ENCODE measurements at places on chromosomes 2 and 18.

DNA sequence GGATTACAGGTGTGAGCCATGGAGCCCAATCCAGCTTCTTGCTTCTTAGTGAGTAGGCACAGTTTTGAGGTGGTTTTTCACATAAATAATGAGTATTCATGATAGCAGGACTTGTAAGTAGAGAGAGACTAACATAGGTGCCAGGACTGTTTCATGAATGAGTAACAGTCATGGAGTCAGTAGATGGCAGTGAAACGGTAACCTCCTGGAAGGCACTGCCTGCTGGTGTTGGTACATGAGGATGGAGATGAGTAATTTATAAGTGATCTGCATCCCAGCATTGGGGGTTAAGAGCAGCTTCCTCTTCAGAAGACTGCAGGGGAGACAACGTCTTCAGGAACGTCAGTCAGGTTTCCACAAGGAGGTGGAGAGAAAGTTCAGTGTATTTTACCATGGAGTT lies 143.8 kb downstream of the HAUS1 start:
- DNase-seq: no peak

GRCh38 chr2:101479810-101480209 lies 4.9 kb upstream of the RFX8 start:
- DNase-seq: no peak

DNA sequence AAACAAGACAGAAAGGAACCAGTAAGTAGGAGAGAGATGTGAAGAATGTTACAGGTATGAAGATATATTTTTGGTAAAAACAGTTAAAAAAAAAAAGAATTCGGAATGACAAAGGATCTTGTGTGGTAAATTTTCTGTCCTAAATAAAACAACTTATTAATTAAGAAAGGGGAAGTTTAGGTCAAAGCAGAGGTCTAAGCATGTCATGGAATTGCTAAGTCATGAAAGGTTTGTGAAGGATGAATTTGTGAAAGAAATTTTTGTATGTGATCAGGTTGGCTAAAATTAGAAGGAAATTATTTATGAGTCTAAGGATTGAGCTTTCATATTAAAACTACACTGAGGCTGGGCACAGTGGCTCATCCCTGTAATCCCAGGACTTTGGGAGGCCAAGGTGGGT lies 11.1 kb upstream of the ALPG start:
- DNase-seq: no peak

DNA sequence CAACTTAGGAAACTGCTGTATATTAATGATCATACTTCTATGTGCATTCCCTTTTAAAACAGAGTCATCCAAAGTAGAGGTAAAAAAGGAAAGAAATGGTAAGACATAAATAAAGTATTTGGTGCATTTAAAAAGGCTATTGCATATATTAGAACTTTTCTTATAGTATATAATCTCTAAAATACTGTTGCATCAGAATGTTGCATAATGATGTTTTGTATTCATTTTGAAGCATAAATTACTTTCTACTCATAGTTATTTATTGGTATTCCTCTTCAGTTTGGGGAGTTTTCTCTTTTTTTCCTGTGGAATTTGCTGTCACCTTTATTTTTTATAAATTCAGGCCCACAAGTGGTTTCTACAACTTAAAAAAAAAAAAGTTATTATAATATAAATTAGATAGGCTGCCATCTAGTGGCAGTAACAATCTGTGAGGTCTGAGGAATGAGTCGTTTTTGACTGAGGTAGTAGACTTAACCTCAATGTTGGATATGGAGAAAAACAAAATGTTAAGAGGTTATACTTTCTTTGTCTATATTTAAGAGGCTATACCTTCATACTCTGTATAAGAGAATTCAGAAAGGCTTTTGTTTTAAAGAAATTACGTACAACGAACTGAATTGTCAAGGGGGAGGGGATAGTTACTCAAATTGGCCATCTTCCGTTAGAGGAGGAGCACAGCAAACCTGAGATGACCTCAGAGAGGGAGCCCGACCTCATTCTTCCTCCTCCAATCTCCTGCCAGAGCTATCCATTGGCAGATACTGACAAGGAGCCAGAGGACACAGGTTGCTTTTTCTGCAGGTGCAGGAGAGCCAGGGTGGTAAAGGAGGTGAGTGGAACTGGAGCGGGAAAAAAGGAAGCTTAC lies 23.8 kb downstream of the ANKAR start:
- peak; percentile 86 for DNase-seq

GRCh38 chr2:177603181-177603580 lies 210.6 kb downstream of the AGPS start:
- DNase-seq: no peak

- DNase-seq: no peak
These were observed 130.8 kb downstream of the B3GNT2 start for GRCh38 chr2:62326735-62327134.

- no peak for DNase-seq
These were observed 13.5 kb downstream of the ZFP36L2 start for GRCh38 chr2:43212931-43213330.

- DNase-seq: no peak
These were observed 9.5 kb downstream of the SLC1A4 start for GRCh38 chr2:64998658-64999061.

DNA sequence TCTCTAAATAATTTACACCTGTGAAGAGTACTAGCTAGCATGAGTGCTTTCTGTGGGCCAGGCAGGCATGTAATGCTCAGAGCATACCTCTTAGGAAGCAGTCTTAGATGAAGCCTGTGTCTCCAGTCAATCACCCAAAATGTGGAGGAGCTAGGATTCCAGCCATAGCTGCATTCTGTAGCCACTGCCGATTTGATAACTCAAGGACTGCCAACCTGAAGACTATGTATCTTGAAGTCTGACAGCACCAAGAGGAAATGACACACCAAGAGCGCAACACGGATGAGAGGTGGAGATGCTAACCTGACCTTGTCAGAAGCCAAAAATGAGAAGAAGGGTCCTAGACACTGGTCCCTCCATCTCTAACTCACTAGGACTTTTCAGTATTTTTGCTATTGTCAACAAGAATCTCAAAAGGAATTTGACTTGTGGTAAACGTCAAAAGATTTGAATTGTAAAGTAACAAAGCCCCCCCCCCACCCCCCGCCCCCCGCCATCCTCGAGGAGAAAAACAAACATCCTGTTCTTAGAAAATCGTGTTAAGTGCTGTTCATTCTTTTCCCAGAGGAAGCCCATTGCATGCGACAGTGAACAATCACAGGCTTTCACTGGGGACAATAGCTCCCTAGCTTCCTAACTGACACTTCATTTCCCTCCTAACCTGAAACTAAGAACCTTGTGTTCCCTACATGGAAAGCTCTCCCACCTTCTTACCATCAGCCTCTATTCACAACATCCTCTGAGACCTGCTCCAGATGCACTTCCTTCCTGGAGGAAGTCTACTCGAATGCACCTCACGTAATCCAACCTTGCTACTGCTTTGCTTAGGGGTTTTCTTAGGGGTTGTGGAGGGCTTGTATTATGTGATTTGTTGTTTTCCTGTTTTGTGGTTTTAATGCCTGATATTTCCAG lies 14.7 kb downstream of the CDC42EP3 start:
- DNase-seq: peak; percentile 86

GRCh38 chr18:48342581-48342980 lies 66.6 kb downstream of the ZBTB7C start:
- DNase-seq: no peak

DNA sequence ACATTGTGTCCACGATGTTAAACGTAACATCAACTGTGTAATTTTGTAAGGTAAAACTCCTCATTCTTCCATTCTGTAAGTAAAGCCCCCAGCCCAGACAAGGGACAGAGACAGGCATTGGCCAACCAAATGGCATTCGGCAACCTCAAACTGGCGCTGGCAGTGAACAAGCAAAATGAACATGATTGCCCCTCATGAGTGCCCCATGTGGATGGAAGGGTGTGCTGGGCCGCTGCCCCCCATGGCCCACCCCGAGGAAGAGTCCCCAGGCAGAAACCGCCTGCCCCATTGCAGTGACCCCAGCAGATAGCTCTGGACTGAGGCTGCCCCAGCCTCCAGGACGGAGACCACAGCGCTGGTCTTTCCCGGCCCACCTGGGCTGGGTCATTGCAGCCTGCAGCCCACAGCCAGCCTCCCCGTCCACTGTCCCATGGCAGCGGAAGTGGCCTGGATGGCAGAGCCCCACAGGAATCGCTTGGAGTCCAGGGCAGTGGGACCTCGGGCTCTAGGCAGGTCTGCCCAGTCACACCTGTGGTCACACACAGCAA lies 220.2 kb downstream of the HDAC4 start:
- no peak for DNase-seq

DNA sequence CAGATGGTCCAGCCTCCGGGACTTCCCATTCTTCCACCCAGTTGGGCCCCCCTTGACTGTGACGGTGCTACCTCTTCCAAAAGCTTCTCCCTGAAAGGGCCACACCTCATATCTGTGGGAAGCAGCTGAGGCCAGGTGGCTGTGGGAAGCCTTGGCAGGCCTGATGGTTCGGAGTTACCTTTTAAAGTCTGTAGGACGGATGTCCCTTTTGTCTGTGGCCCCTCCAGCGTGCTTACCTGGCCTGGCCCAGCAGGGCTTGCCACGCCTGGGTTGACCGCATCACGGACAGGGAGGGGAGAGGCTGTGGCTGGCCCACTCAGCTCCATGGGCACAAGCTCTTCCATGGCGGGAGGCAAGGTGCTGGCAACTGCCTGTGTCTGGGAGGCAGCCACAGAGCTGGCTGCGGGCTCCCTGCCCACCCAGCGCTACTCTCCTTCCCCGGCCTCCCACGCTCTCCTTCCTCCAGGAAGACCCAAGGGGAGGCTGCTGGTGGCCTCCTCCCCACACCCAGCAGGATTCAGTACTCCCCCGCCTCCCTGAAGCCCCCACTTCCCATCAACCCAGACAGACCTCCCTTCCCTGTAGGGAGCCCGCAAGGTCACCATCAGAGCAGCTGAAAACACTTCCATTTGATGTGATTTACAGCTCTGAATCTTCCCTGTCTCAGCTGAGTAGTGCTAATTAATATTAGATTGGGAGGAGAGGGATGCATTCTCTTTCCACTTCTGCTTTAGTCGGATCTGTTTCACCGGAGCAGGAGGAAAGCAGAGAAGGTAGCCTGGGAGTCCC lies 52.8 kb downstream of the EDAR start:
- no peak for DNase-seq

DNA sequence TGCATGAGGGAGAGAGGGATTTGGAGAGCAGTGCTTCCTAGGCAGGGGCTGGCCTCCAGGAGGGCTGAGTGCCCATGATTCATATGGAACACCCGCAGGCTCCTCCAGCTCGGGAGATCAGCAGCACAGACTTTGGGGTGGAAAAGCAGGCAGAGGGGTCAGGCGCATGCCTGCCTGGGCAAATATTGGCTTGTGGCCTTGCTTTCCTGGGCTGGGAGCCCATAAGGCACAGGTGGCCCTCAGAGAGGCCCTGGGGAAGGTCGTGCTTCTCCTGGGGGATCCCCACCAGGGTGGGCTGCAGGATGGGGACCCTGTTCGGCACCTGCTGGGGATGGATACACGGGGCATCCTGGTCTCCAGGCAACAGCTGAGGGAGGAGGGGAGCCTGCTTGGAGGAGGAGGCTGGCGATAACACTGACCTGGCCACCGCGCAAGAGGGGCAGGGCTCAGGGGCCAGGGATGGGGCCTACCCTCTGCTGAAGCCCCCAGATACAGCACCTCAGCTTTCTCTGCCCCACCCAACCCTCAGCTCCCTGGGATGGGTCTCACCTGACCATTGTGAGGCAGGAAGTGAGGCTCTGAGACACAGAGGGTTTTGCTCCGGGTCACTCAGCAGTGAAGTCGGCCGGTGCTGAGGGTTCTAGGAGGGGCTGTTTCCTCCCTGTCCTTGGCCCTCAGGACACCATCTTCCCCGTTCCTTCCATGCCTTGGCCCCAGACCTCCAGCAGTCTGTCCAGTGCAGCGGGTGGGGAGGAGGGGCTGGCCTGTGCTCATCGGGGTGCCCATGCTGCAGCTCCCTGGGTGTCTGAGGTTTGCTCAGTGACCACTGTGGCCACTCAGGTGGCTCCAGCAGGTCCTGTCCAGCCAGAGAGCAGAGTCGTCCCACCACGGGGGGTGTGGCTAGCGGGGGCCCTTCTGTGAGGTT lies 12.0 kb downstream of the AQP12A start:
- DNase-seq: no peak

- DNase-seq: no peak
These were observed 3.2 kb upstream of the HOXD12 start for GRCh38 chr2:176096243-176096985.

- no peak for DNase-seq
These were observed 246.2 kb downstream of the HNMT start for GRCh38 chr2:138210487-138210886.

- no peak for DNase-seq
These were observed 73.2 kb downstream of the ZNF532 start for GRCh38 chr18:58937887-58938267.

DNA sequence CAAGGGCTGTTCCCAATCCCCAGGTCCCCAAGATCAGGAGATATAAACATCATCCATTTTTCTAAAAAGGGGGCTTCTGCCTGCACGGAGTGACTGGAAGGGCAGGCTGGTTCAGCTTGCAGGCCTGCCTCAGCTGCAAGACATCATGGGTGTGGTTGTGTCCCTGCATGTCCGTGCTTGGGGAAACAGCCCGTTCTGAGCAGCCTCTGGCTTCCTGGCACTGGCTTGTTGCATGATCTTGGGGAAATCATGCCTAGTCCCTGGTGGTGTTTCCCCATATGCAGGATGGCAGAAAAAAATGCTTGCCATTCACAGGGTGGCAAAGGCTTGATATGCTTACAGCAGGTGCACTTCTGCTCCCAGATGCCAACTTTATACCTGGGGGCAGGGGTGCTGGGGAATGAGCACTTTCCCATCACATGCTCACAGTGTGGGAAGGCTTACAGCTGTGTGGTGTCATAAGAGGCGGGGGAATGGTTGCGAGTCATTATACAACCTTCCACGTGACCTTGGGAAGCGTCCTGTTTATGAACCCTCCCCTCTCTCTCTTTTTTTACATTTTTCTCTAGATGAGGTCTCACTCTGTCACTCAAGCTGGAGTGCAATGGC lies 7.2 kb downstream of the PCARE start:
- no peak for DNase-seq

- DNase-seq: no peak
These were observed 49.6 kb downstream of the FRZB start for GRCh38 chr2:182816866-182817265.

DNA sequence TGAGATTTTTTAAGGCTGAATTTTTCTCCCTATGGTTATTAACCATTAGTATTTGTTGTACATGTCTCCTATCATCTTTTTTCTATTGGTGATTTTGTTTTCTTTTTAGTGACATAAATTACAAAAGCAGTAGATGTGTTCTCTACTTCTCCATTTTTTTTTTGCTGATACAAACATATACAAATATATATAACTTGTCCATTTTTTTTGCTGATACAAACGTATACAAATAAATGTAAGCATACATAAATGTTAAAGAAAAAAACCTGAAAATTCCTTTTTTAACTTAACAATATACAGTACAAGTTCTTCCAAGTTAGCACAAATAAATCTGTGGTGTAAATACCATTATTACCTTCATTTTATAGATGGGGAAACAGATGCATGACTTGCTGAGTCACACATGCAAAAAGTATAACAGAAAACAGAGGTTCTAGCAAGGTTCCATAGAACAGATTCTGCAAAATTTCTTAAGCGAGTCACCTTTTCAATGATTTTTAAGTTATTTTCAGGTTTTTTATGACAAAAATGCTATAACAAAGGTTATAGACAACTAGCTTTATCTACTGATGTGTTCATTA lies 2.1 kb downstream of the MSGN1 start:
- DNase-seq: no peak
